ENCODE measurements at places on chromosomes 4 and X.

GRCh38 chr4:35541146-35541887 is 703.0 kb downstream of the ARAP2 start:
- no peak for DNase-seq

GRCh38 chr4:149645790-149646189 is 169.9 kb downstream of the IQCM start:
- DNase-seq = no peak

- no peak for DNase-seq
Measured at GRCh38 chr4:28557755-28558154, 1697.1 kb downstream of the STIM2 start.

- DNase-seq = no peak
Measured at GRCh38 chr4:89248879-89249281, 58.7 kb downstream of the GPRIN3 start.

DNA sequence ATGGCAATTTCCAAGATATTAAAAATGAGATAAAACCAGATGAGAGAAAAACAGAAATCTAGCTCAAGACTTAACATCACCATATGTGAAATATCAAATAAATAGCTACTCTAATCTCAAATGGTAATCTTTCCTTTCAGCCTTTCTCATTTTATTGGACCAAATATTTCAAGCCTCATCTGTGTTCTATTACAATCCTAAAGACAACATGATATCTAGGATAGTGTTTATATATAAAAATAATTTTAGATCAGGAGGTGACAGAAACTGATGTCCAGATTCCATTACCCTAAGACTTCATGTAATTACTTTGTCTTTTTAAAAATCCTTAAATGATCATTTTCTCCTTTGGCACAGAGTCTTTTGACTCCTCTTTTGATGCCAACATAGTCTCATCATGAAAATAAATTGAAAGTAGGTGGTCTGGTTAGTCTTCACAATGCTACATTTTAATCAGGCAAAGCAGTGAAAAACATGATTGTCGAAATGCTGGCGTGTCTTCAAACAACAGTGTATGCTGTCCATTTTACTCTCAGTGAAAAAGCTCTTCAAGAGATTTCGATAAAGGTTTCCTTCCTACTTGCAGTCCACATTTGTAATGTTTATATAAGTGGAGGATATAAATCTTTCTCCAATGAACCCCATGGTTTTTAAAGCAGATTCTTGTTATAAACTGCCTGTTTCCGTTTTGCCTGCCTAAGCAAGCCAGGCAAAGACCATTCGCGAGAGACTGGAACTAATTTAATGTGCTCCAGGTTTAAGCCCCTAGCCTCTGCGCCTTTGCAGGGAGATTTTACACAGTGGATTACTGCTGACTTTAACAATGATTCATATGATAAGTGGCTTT is 169.8 kb downstream of the SCFD2 start:
- no peak for DNase-seq

- no peak for DNase-seq
Measured at GRCh38 chr4:5203993-5204310, 152.7 kb downstream of the STK32B start.

DNA sequence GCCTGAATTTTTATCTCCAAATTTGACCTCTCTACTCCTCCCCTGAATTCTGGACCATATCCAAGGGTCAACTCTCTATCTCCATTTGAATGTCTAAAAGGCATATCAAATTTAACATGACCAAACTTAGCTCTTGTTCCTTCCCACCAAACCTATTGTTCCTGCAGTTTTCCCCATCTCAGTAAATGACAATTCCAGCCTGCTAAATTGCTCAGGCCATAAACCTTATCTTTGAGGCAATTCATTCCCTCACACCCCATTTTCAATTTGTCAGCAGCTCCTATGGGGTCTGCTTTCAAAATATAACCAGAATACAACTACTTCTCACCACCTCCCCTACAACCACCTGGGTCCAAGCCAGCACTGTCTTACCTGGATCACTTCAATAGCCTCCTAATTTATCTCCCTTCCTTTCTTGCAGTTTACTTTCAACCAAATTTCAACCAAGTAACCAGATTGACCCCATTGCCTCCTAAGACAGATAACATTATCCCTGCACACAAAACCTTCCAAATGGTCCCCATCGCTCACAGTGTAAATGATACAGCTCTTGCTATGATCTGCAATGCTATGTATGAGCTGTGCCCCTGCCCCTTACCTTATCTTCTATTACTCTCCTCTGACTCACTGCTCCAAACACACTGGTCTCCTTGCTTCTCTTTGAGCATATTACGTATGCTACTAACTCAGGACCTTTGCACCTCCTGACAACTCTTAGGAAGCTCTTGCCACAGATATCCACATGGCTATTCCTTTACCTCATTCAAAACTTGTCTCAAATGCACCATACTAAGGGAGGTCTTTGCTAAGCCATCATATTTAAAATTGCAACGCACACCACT is 66.0 kb downstream of the CAMK2D start:
- DNase-seq = no peak

GRCh38 chrX:6460893-6461490 is 73.9 kb downstream of the VCX3A start:
- no peak for DNase-seq

GRCh38 chrX:110180176-110180927 is 137.5 kb downstream of the AMMECR1 start:
- peak; percentile 68 for DNase-seq

- DNase-seq = no peak
Measured at GRCh38 chr4:108359986-108360681, 191.4 kb upstream of the LEF1 start.

DNA sequence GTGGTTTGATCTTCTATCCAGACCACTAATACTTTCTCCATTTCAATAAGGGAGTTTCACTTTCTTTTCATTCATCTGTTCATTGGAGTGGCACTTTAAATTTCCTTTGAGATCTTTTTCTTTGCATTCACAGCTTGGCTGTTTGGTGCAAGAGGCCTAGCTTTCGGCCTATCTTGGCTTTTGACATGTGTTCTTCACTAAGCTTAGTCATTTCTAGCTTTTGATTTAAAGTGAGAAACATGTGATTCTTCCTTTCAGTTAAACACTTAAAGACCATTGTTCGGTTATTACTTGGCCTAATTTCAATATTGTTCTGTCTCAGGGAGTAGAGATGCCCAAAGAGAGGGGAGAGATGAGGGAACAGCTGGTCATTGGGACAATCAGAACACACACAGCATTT is 24.3 kb downstream of the CXCL13 start:
- no peak for DNase-seq

- DNase-seq = no peak
Measured at GRCh38 chr4:8332038-8332857, 62.7 kb downstream of the HTRA3 start.

GRCh38 chrX:17596061-17596460 is 141.2 kb upstream of the SCML1 start:
- no peak for DNase-seq

DNA sequence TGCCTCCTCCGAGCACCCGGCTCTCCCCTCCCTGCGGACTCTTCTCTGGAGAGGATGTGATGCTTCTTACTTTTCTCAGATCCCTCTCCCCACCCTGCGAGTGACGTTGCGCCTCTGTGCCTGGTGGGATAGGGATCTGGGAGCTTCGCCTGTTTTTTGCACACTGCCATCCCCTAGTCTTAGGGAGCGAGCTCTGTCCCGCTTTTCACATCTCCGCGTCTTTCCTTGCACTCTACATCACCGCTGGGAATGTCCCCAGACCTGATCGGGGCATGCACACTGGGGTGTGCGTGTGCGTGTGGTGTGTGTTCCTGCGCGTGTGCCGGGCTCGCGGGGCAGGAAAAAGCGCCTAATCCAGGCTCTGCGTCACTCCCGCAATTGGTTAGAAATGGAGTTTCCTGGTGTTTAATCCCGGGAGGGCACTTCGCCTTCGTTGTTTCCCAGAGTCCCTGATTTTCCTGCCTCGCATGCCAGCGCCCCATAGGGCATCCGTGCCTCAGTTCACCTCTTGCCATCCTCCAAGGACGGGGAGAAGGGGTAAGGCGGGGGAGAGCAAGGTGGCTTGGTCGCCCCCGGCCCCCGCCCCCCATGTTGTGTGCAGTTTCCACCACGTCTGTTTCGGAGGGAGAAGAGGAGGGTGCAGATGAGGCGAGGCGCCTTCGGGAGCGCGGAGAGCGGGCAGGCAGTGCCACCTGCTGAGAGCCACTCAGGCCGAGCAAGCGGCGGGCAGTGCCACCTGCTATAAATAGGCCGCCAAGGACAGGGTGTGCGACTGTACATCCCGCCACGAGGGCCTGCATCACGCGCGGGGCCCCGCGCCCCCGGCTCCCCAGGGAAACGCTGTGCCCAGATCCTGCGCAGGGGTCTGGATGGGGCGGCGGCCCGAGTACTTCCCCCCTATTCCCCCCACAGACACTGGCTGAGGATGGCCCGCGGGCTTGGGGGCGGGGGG is 759 bp upstream of the TBC1D1 start:
- no peak for DNase-seq

GRCh38 chr4:26130173-26130572 is 190.6 kb upstream of the RBPJ start:
- DNase-seq = no peak

DNA sequence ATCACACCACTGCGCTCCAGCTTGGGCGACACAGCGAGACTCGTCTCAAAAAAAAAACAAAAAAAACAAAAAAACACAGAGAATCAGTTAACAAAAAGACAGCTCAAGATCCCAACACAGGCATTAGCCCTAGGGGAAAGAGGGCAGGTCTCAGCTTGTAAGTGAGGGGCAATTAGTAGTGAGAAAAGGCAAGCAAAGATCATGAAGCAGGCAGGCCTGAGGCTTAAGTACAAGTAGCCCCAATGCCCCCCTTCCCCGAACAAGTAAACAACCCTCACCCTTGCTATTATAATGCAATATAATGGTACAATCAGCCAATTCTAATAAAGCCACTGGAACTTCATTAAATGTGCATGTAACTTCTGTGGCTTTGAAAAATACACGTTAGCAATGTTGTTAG is 17.0 kb downstream of the ADGRA3 start:
- DNase-seq = no peak

- DNase-seq = no peak
Measured at GRCh38 chr4:178339769-178340168, 897.5 kb upstream of the AGA start.

GRCh38 chr4:8774071-8774470 is 97.6 kb downstream of the HMX1 start:
- no peak for DNase-seq

DNA sequence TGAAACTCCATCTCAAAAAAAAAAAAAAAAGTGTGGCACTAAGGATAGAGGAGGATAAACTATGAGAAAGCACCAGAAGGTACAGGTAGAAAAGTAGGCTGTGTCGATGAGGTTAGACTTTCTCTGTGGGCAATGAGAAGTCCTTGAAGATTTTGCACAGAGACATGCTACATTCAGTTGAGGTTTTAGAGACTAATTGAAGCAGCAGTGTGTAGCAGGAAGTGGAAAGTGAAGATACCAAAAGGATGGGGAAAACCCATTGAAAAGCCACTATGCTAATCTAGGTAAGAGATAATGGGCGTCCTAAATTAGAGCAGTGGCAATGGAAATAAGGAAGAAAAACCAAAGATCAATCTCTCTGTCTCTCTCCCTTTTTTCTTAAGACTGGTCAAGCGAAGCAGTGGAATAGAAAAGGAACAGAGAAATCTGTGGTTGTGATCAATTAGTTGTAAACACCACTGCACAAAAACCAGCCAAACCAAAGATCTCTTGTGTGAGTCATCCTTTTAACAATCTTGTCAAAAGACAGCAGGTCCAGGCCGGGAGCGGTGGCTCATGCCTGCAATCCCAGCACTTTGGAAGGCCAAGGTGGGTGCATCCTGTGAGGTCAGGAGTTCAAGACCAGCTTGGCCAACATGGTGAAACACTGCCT is 3.5 kb downstream of the SPINK2 start:
- DNase-seq = no peak

DNA sequence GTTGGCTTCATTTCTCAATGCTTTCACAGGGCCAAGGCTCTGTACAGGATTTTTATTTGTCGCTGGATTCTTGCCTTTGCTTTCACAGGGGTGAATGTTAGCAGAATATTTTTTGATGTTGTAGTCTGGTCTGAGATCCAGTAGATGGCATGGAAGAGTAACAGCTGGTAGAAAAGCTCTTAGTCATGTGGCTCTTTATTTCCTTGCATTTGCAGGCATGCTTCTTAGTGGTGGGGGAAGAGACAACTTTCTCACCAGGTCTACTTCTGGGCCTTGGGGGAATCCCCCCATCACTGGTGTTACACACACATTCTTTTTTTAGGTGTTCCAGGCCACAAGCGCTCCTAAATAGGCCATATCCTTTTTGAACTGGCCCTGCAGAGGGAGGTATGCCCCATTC is 58.2 kb upstream of the DKK2 start:
- DNase-seq = peak; percentile 57

- no peak for DNase-seq
Measured at GRCh38 chrX:126551725-126552312, 795 bp downstream of the DCAF12L1 start.

DNA sequence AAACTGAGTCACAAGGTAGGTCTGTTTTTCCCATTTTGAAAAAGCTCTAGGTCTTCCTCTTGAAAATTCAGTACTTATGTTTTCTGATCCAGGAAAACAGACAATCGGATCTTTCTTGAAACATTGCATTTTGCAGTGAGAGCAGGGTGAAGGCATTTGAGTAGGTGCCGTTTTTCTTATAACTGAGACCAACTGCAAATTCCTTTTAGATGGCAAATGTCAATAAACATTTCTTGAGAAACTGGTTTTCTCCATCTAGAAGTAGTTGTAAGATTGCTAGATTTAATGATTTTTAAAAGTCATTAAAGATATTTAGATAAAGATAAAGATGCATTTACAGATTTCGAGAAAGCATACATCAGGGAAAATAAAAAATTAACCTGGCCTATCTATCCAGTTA is 92.4 kb downstream of the PHOX2B start:
- DNase-seq = no peak

- no peak for DNase-seq
Measured at GRCh38 chr4:140752291-140753068, 3.7 kb downstream of the TBC1D9 start.

- no peak for DNase-seq
Measured at GRCh38 chr4:173498771-173499170, 31.3 kb downstream of the HAND2 start.

DNA sequence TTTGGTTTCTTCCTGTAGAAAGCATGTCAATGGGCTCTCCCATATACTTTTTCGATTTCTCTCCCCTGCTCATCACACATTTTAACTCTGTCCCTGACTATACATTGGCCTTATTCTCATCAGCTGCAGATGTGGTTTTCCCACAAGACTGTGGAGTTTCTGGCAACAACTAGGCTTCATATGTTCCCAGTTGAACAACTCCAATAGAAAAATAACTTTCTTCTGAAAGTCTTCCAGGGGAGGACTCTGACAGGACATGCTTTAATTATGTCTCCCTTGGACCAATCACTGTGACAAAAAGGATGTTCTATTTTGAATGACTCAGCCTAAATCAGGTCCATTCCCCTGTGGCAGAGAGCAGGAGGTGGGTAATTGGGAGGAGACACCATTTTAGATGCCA is 28.1 kb downstream of the SPANXC start:
- no peak for DNase-seq

Data from dermis microvascular lymphatic vessel endothelial cell (primary cell).